Stimulated activated CD4-positive, alpha-beta T cell treated with anti-CD3 and anti-CD28 coated beads, TNF-alpha, amount 100 ng/mL, for 1 hour (primary cell): ENCODE measurements at places on chromosomes 3 and 15.

DNA sequence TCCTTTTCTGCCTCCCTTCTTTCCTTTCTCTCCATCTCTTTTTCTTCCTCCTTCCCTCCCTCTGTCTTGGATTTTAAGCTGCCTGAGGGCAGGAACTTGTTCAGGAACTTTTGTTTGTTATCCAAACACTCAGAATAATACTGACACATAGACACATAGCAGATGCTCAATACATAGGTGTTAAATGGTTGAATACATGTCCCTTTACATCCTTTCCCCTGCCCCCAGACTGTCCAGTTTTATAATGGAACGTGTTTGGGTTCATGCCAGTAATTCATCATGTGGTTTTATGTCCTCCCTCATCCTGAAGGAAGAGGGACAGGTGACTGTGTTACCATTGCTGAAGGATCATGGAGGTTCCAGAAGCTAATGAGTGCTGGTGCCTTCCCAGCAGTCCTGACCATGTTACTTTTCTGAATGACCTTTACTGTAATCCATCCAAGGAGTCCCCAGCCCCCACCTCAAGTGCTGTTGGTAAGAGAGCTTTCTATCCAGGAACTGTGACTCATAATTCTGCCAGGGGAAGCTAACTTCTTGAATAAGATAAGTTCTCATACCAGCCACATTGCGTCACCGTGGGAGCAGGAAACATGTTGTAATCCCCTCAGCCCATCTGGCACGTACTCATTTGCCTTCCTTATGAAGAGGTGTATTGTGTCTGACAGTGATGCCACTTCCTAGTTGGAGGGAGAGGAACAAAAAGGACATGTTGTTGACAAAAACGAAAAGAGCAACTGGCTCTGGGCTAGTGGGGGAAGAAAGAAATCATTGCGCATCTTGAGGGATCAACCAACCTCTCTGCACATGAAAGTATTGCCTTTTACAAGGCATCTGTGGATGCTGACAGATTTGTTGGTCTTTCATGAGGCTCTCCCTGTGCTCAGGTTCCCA lies 52.4 kb downstream of the IL1RAP start:
- DNase-seq = no peak

GRCh38 chr15:77714555-77714954 lies 81.8 kb upstream of the LINGO1 start:
- no peak for DNase-seq

DNA sequence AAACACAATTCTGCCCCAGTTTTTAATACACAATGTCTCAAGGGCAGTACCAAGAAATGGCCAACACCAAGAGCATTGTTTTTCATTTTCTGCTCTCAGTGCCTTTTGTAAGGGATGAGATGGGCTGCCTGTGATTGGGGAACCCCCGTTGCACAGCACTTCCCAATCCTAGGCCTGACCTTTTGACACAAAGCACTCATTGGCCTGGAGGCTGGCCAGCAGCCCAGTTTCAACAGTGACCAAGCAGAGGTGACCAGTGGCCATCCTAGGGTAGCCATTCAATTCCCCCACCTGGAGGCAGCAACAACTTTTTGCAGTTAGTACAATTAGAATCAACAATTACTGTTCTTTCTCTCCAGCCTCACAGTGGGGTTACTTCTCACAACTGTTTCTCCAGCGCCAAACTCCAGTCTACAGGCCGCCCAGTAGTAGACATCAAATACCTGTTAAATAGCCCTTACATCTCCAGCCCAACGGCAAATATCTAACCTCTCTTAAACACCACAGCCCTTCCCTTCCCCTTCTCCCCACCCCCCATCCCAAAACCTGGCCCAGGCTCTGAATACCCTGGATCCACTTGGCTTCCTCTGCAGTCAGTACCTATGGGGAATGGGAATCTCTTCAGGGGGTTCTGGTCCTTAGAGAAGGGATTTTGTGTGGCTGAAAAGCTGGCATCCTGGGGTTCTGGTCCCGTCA lies 8.9 kb upstream of the LRRC2 start:
- DNase-seq = no peak

DNA sequence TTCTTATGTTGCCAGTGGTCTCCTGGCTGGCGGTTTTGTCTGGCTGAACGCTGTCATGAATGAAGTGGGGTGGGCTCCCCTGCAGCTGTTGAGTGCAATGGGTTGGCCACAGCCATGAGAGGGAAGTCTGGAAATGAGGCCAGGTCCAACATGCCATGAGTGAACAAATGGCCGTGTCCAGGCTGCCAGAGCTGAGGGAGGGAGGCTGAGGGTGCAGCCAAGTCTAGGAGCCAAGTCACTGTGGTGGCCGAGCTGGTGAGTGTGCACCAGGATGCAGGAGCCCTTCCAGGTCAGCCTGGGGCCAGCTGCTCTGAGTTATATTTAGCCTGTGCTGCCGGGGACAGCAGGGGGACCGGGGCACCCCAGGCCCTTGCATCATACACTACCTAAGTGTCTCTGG lies 24.7 kb upstream of the PRR23E start:
- no peak for DNase-seq

DNA sequence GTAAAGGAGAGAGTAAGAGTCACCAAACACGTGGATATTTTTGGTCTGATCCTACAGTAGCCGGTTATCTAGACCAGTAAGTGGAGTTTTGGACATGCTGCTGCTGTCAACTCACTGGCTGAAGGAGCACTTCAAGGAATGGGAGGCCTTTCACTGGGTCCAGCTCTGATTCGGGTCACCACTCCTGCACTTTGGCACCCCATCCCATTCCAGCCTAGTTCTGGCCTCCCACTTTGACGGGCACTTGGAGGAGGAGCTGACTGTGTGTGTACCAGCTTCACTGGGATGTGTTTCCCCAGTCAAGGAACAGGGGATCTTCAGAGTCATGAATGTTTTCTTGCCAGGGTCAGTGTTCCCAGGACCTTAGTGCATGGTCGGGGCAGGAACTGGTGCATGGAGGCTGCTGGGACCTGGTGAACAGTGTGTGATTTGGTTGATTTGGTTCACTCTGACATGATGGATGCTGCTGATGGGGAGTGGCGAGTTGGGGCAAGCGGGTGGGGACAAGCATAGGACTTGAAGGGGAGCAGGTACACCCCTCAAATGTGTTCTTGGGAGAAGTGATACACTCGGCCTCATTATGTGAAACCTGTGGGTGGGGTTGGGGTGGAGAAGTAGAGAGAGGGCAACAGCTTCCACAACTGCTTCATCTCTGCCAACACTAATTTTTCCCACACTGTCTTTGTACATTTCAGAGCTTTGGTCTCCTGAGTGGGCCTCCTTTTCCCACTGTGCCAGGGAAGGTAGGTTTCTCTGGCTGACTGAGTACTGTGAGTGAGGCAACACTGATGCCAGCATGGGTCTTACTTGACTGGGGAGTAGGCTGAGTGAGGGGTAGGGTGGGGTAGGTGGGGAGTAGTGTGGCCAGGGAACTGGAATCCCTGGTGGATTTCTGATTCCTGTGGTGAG lies 64.0 kb downstream of the RGMA start:
- no peak for DNase-seq

GRCh38 chr15:90343302-90343790 lies 8.7 kb upstream of the ZNF774 start:
- no peak for DNase-seq

GRCh38 chr3:168085491-168086119 lies 10.1 kb downstream of the GOLIM4 start:
- DNase-seq = no peak

- no peak for DNase-seq
Observed at GRCh38 chr15:73683777-73684580, at the start of gene CD276. Gene CD276 (plus strand): TSS chr15:73684383. CDS start chr15:73699640, 15,257 bp downstream.

GRCh38 chr3:136885357-136886213 lies 23.6 kb downstream of the NCK1 start:
- no peak for DNase-seq

- no peak for DNase-seq
Observed at GRCh38 chr3:4426782-4427344, 40.2 kb downstream of the SUMF1 start.

- DNase-seq = no peak
Observed at GRCh38 chr15:75551091-75551490, 28.0 kb downstream of the PTPN9 start.

DNA sequence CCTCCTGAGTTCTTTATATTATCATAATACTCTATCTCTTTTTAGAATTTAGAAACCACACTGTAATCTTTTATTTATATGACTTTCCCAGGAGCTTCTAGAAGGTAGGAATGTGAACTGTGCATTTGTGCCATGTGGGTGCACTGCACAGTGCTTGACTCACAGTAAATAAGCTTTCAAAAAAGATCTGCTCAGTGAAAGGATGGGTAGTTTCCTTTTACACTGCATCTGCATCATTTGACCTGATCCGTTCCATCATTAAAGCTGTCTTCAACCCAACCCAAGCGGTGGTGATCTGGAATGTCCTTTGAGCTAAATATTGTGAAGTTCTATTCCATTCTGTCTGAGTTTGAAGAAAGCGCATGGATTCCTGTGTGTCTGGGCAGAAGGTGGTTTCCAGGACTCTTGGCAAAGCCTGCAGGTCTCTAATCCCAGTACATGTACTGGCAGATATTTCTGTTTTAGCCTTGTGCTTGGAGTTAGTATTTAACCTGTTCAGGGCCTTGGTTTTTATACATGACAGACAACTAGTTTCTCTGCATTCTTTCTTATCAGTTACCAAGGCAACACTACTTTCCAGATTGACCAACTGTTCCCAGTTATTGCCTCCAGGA lies 96.7 kb downstream of the DHX30 start:
- DNase-seq = no peak

GRCh38 chr3:70360979-70361760 lies 48.7 kb upstream of the MDFIC2 start:
- no peak for DNase-seq

DNA sequence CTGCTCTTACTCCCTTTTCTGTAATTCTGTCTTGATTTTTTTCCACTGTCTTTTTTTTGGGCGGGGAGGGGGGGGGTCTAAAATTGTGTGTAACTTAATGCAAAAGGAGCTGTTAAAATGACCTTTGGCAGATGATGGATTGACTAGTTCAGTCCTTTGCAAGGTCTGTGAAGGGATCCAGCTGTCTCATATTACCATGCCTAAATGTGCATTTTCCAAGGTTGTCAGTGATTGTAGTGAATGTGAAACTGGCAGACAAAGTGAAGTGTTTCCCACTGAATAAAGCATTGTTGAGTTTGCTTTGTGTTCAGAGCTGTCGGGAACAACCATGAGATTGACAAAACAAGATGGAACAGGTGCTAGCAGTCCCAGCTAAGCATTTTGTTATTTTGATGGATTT lies 110.1 kb upstream of the SKOR1 start:
- no peak for DNase-seq

DNA sequence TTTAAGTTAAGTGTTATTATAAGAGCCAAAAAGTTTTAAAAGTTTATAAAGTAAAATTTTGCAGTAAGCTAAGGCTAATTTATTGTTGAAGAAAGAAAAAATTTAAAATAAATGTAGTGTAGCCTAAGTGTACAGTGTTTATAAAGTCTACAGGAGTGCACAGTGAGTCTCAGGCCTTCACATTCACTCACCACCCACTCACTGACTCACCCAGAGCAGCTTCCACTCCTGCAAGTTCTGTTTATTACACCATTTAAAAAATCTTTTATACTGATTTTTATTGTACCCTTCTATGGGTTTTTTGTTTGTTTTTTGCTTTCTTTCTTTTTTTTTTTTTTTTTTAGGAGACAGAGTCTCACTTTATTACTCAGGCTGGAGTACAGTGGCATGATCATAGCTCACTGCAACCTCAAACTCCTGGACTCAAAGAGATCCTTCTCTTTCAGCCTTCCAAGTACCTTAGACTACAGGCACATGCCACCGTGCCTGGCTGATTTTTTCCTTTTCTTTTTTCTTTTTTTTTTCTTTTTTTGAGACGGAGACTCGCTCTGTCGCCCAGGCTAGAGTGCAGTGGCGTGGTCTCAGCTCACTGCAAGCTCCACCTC lies 25.9 kb downstream of the CSTA start:
- no peak for DNase-seq

DNA sequence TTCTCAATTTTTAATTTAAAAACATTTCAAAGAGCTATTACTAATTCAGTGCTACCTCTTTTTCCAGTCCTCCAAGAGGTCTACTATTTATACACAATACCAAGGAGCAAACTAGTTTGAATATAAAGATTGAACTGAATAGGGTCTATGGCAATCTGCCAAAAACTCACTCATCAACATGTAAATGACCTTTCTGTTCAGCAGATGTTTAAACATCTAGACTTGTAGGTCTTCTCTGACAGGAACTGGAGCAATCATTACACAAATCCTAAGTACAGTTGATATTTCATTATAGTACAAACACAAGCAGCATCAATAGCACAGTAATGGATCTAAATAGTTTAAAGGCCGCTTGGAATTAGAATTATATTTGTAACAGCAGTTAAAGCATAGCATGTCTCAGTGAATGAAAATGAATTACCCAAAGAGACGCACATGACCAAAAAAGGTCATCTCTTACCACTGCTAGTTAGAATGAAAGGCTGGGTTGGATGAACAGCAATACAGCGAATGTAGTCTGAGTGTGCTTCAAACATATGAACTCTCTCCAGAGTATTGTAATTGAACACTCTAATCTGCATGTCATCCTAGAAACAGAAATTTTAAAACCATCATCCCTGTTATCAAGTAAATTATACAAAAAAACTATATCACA lies 10.7 kb downstream of the COPB2 start:
- DNase-seq = no peak

DNA sequence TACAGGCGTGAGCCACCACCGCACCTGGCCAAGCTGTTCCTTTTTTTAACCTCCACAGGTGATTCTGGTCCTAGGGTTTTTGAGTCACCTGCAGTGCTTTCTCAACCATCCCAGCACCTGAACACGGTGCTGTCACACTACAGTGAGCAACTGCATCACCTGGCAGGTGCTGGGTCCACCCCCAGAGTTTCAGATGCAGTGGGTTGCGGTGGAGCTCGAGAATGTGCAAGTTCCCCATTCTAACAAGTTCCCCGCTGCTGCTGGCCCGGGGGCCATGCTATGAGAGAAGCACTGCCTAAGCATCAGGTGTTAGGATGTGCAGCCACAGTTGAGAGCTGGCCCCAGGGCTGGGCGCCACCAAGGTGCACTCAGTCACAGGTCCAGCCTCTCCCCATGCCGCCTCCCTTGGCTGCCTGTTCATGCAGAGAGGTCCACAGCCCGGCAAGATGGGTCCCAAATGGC lies 18.0 kb downstream of the ISG20 start:
- DNase-seq = no peak

- no peak for DNase-seq
Observed at GRCh38 chr15:51828621-51829375, 655 bp upstream of the TMOD3 start.

DNA sequence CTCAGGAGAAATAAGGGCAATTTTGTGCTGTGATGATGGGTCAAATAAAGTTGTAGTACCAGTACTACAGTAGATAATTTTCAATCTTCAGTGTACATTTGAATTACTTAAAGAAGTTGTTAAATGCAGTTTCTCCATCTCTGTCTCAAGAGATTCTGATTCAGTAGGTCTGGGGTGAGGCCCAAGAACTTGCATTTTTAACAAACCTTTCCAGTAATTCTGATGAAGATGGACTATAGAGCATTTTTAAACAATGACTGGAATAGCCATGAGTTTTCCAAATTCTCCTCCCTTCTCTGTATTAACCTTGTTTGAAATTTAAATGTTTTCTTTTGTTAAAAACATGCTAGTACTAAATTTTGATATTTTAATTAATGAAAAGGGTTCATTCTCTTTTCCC lies 127.0 kb upstream of the CD96 start:
- no peak for DNase-seq

GRCh38 chr3:125322917-125323316 lies 52.2 kb downstream of the ZNF148 start:
- no peak for DNase-seq

GRCh38 chr15:64092075-64092820 lies 1.4 kb downstream of the CIAO2A start:
- DNase-seq = no peak

- no peak for DNase-seq
Observed at GRCh38 chr3:102235679-102236078, 199.1 kb upstream of the ZPLD1 start.
